ENCODE measurements at places on chromosomes 4 and X.
A peak's percentile ranks its signal among the peaks of the same experiment; 100 is the strongest.

DNA sequence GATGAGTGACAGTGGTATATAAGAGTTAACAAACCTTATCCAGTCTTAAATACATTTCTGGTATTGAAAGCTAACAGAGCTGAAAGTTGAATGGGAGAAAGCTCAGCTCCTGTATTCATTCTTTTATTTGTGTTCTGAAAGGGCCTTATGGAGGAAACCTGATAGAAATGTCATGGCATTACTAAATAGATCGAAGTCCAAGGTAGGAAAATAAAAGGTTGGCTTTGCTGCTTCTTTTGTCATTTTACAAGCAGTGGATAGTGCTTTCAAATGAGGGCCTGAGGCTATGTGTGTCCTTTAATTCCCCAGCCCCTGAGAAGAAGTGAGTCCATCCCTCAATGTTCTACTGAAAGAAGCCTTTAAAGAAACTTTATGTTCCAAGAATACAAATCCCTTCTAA is 974.3 kb upstream of the INTU start:
- DNase-seq: no peak

DNA sequence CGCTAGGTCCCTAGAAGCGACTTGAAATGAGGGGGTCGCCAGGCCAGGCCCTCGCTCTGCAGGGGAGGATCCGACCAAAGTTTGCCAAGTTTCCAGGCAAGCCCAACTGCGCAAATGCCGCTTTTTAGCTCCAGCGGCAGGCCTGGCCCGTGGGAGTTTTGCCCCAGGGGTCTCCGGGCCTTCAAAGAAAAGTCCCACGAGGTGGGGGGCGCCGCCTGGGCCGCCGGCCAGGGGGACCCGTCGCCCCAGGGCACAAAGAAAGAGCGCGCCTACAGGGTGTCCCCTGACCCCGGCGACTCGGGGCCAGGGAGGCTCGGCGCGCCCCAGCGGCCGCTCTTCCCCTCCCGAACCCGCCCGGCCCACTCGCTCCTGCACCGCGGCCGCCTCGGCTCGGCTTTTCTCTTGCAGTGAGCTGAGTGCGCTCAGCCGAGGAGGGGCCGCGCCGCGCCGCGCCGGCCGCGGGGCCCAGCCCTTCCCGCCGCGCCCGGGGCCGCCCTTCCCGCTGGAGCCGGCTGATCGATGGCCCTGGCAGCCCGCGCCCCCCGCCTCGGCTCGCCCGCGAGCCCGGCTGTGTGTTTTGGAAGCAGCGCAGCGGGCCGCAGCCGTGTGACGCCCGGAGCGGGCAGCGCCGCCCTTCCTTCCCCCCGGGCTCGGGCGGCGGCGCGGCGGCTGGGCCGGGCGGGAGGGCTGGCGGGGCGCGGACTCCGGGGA is 754 bp upstream of the KLF3 start:
- peak; percentile 49 for DNase-seq

- DNase-seq: no peak
Measured at GRCh38 chr4:6162885-6163284, 37.5 kb downstream of the JAKMIP1 start.

DNA sequence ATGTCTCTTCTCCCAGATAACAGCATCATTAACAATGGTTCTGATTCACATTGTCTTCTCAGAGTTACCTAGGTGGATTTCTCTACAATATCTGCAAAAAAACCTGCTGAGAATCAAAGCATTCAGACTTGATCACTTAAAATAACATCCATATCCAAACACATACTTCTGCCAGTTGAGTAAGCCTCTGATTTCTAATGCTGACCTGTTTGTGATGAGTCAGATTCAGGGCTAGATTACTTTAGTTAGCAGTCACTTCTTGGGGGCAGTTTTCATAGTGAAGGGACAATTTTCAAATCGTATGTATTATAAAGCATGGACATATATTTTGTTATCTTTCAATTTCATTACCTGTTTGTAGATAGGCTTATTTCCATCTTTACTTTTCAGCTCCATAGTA is 35.5 kb downstream of the CCNI start:
- peak; percentile 36 for DNase-seq

GRCh38 chrX:102712981-102713625 is 855 bp downstream of the GPRASP2 start:
- peak; percentile 68 for DNase-seq

- DNase-seq: no peak
Measured at GRCh38 chr4:141309874-141310273, 89.2 kb downstream of the ZNF330 start.

- peak; percentile 17 for DNase-seq
Measured at GRCh38 chrX:118116713-118117550, at the start of gene KLHL13. Gene KLHL13 (minus strand): TSS chrX:118116810. CDS start chrX:118028473, 88,337 bp downstream.

GRCh38 chr4:77045490-77045889 is 30.3 kb downstream of the CCNI start:
- peak; percentile 45 for DNase-seq

GRCh38 chrX:139862208-139862607 is 70.6 kb downstream of the ATP11C start:
- DNase-seq: no peak

DNA sequence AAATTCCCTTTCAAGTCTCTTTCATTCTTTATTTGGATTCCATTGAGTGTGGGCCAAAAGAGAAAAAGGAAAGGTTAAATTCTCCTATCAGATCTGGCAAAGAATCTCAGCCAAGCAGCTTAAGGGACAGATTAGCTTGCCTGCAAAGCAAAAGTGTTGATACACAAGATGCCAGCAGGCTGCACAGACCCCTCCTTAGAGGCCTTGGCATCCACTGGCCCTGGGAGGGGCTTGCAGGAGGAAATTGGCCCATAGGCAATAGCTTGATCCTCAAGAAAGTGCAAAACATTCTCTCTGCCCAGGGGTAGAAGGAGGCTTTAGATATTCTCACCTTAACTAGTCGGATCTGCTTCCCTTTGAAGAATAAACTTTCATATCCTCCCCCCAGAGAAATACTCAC is 300.4 kb upstream of the CPEB2 start:
- no peak for DNase-seq

GRCh38 chr4:43754566-43754965 is 694.0 kb downstream of the KCTD8 start:
- no peak for DNase-seq
